ENCODE measurements at places on chromosomes 13 and 19.

DNA sequence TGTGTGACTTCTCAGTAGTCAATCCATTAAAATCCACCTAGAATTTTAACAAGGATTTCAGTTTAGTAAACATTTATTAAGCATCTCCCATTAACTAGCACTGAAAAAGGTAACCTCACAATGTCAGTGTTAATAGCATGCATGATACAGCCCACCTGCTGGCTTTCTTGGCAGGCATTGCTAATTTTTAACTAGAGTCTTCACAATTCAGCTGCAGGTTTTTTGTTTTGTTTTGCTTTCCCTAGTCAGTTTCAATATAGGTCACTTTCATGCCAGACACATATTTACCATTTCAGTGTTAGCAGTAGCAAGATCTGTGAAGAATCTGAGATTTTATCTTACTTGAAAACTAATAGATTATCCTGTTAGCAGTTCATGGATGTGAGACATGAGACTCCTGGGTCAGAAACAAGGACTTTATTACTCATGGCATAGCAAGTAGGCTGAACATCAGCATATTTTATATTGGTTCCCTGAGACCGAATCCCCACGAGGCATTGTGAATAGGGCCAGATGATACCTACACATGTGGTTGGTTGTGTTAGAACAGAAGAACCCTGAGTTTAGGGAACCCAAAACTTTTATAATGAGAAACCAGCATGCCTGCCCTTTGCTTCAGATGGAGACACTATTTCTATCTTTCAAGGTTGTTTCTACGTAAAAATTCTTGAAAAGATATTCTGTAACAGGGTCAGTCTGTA is 198.0 kb upstream of the HTR2A start:
- DNase-seq: no peak

DNA sequence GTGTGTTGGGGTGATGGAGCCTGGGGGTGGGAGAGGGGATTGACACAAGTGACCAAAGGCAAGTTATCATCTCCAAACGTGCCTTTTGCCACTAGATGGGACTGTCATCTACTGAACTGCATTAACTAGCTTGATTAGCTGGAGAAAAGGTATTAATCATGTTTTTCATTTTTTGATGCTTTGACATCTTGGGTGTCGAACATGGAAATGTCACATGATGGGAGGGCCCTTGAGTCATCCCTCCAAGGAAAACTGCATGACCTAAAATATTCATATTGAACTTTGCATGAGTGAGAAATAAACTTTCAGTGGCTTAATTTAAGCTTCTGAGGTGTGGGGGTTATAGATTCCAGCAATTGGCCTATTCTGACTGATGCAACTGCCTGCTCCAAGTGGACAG is 73.3 kb downstream of the ALOX5AP start:
- no peak for DNase-seq

GRCh38 chr13:102698649-102698980 is 3.8 kb upstream of the METTL21C start:
- no peak for DNase-seq

- no peak for DNase-seq
Measured at GRCh38 chr13:21701460-21701859, 30.6 kb downstream of the FGF9 start.

DNA sequence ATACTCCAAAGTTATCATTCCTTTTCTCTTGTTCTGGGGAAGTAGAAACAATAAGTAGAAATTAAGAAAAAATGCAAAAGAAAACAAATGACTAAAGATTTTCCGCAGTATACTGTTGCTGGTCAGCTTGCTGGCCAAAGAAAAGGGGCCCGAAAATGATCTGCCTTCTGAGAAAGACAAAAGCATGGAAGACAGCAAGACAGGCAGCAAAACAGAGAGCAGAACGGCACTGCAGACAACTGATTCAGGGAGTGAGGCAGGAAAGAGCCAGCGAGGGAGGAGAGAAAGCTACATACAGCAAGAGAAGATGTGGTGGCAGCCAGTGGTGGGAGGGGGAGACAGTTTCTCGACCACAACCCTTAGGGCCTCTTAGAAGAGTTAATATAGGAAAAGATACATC is 5.3 kb upstream of the DOCK9 start:
- no peak for DNase-seq

DNA sequence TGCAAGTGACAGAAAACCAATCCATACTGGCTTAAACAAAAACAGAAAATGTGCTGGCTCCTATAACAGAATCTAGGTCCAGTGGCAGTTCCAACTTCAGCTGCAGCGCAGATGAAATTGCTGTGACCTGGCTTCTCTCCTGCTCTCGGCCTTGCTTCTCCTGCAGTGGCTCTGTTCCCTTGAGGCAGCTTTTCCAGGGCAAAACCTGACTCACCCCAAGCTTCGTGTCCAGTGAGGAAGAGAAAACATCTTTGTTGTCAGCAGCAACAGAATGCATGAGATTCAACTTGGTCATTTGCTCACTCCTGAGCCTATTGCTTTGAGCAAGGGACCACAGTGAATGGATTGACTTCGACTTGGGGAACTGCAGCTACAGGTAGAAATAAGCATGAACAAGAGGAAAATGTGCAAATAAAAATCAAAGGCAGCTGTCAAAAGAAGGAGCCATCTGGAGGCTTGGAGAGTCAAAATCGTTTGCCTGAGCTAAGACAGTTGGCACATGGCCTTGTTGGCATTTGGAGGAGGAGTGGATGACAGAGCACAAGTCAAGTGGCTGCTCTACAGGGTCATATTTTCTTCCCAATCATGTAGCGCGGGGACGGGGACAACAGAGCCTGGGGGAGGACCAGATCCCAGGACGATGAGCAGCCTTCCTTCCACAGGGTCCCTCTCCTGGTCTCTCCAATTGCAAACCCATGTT is 523.4 kb downstream of the FGF9 start:
- no peak for DNase-seq

DNA sequence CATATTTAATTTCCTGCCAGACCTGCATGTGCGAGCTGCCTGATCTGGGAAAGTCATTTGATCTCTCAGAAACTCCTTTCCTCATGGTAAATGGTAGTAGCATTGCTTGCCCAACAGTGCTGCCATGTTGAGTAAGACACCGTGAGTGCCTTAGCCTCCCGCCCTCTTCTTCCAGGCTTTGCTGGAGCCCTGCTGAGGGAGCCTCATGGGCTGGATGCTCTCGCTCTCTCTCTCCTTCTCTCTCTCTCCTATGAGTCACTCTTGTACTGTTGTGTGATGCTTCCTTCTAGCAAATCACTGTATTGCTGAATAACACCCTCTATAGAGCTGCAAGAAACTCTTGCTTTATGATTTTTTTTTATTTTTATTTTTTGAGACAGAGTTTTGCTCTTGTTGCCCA is 365.5 kb downstream of the UQCRFS1 start:
- no peak for DNase-seq

DNA sequence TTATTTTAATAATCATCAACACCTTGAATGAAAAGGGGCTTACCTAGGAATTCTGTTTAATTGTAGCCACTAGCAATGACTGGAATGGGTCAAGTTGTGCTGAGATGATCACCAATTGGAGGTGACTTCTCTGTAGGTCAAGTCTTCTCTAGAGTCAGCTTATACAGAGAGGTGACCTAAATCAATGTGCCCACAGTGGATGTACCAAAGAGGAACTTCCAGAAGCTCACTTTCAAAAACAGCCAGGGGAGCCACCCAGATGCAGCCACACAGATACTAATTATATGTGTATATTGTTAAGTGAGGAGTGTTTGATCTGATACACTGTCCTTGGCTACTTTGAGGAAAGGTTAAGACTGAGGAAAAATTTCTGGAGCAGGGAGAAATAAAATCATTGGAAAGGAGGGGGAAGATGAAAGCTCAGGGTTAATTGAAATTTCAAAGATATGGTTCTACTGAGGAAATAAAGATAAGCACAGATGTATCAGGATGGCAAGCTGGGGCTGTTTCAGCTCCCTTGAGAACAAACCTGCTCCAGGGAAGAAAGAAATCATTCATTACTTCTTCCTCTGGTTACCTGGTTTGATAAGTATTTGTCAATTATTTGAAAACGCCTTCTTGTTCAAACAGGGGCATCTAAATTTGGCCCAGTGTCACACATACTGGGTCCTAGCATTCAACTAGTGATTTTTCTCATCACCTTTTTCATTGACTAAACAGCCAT is 5.1 kb downstream of the GPR183 start:
- DNase-seq: no peak

GRCh38 chr19:18474366-18474887 is 36.5 kb upstream of the ISYNA1 start:
- no peak for DNase-seq

GRCh38 chr13:110275931-110276552 is 30.9 kb downstream of the COL4A1 start:
- DNase-seq: no peak

DNA sequence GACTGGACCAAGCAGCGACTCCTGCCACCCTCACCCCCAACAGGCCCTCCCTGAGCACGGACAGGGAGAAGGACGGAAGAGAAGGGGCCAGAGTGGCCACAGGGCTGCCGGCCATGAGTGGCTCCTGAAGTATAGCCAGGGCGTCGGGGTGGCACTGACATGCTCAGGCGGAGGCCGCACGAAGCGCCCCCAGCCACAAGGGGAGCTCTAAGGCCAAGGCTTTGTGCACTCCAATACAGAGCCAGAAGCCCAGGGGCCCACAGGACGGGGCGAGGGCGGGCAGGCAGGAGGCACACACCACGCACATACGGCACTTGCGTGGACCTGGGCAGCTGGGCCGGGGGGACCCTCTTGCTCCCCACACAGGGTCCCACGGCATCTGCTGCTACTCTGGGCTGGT is 52.0 kb downstream of the KLF2 start:
- no peak for DNase-seq

DNA sequence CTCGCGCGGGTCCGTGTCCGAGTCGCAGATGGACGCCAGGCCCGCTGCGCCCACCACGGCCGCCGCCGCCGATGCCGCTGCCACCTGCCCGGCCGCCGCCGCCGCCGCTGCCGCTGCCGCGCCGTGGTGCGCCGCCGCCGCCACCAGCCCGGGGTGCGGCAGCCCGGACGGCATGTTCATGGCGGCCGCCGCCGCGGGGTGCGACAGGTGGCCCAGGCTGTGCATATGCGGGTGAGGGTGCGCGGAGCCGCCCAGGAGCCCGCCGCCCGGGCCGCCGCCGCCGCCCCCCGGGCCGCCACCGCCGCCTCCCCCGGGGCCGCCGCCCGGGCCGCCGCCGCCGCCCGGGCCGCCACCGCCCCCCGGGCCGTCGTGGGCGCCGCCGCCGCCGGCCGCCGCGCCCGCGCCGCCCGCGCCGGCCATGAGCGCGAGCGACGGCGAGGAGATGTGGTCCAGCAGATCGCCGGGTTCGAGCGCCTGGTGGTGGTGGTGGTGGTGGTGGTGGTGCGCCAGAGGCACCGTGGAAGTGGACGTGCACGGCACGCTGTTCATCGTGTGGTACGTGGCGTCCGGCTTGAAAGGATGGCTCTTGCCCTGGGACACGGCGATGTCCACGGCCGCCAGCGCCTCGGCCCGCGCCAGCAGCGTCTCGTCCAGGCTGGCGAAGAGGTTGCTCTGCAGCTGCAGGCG is 1.3 kb downstream of the POU4F1 start:
- peak; percentile 42 for DNase-seq

GRCh38 chr19:55088021-55088451 is 12.4 kb downstream of the EPS8L1 start:
- no peak for DNase-seq

DNA sequence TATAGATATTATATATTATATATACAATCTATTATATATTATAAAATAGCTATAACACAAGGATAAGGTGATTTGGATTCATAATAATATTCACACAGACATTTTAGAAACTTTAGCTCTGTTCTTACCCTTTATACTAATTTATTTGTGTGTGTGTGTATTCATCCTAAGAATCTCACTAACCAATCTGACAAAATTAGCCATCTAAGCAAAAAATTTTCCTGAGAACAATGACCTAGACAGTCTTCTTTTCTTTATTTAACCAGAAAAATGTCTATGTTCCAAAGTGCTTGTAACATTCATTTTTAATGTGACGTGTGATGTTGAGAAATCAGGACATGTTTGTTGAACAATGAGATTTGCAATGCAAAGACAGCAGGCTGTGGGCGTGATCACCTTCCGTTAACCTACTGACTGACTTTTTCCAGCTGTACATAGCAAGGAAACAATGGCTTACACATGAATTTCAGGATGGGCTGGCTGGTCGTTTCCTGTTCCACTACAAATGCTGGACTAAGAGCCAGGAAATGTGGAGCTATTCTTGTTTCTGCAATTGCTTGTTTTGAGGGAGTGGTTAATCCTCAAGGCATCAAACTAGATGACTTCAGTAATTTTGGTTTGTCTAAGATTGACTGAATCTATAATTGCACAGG is 634.6 kb upstream of the ARGLU1 start:
- no peak for DNase-seq

DNA sequence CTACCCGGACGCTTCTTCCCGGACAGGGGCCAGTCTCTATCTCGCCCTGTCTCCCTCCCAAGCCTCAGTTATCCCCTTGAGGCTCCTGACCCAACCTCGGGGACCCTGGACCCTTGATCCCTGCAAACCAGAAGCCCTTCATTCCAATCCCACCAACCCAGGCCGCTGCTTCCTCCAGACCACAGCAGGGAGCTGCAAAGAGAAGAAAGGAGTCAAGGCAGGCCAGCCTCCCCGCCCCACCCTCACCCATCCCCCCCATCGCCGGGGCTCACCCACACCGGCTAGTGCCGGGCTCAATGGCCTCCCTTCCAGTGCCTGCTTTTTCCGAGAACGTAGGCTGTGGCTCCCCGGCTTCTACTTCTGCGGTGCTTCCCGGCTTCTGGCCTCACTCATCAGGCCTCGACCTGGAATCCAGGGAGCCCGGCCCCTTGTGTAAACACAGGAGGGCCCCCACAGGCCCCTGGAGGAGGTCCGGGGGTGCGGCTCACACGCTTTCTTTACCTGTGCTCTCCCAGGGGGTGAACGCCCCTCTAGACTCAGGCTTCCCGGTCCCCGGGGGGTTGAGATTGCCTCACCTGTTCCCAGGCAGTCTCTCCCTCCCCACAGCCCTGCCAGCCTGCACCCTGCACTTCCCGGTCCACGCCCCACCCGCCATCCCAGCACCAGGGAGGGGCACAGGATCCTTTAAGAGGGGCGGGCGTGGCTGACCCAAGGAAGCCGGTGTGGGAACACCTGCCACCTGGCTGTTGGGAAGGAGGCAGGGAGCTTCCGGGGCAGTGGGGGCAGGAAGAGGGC is at the start of gene FAM83E:
FAM83E (minus strand) TSS at position 641 of the 795 bp plus-strand sequence. CDS start 1,704 bp downstream, outside the sequence.
- peak; percentile 48 for DNase-seq

DNA sequence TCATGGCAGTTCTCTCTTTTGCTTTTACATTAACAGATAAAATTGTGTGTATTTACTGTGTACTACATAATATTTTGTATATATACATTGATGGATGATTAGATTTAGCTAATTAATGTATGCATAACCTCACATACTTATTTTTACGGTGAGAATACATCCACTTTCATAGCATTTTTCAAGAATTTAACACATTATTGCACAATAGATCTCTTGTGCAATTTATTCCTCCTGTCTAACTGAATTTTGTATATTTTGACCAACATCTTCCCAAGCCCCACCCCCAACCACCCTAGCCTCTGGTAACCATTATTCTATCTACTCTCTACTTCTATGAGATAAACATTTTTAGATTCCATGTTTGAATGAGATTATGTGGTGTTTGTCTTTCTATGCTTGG is 194.7 kb downstream of the RBM26 start:
- no peak for DNase-seq

DNA sequence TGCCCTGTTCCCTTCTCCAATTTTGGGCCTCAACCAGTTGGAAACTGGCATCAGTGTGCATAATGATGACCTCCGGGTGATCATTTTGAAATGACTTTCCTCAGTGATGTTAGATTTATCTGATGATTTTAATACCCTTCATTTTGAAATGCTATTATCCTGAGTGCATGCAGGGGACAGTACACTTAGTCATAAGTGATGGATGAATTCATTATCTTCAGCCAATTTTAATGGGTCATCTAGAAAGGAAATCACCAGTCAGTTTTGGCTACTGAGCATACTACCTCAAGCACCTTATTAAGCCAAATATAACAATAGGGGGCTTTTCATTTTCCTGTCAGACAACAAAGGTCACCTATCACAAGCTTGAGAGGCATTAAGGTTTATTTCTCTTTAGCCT is 118.5 kb upstream of the MIR17HG start:
- no peak for DNase-seq
